ENCODE measurements at places on chromosomes 13 and 19.

GRCh38 chr13:99192480-99192879 lies 8.2 kb upstream of the UBAC2 start:
- DNase-seq = no peak

DNA sequence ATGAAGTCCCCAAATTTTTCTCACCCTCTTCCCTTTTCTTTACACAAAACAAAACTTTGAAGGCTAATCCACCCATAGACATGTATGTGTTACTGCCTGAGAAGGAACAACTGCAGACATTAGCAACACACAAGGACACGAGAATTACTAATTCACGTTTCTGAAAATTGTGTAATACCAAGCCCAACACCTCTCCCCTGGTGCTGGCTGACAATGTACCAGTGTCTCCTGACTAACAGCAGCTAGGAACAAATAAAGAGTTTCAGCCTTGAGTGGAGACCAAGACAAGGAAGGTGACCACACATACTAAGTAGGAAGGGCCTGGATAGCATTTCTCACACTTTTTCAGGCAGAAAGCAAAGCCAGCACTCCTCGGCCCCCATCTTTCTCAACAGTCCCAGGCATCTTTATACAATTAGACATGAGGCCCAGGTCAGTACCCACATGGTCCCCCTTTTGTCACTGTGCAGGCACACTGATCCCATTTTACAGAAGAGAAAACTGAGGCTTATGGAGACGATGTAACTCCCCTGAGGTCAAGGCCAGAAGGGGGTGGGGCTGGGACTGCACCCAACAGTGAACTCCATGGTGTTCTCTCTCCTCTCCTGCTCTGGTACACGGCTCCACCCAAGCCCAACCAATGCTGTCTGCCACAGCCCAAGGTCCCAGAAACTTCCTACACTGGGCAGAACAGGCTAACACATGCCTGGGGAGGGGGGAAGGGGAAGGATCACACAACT lies 8.7 kb downstream of the BRD4 start:
- no peak for DNase-seq

- no peak for DNase-seq
Observed at GRCh38 chr19:52219611-52220010, 29.8 kb downstream of the PPP2R1A start.

DNA sequence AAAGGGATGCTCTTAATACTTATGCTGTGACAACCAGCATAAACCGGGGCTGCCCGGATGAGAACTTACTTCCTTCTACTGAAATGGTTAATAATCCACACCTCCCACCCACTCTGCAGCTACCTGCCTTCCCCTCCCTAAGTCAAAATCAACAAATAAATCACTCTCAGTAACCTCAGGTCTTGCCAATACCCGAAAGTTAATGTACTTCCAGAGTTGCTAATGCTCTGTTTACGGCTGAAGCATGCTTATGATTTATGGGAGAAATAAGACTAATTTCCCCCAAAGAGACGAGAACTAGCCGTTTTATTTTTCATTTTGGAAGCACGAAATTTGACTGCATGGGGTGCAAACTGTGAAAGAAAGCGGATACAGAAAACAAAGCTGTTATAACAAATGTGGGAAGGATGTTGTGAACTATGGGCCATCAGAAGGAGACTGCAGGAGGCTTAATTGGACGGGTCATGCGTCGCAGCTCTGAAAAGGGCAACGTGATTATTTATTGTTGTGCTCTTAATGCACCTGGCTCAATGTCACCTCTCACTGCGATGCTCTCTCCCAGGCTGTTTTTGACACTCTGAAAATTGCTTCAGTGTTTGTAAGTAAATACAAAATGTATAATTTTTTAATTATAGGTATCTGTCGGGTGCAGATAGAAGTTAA lies 114.0 kb upstream of the SLC7A1 start:
- no peak for DNase-seq

- DNase-seq = no peak
Observed at GRCh38 chr19:58010507-58010906, 7.9 kb upstream of the ZNF606 start.

Data from activated CD4-positive, alpha-beta T cell treated with anti-CD3 and anti-CD28 coated beads, Interleukin-2, amount 50 U/mL, for 24 hours (primary cell).